ENCODE measurements at places on chromosomes 5 and 9.

- no peak for DNase-seq
Observed at GRCh38 chr9:133916159-133916541, 76.0 kb downstream of the VAV2 start.

- DNase-seq = no peak
Observed at GRCh38 chr5:154071799-154072413, 33.1 kb downstream of the MFAP3 start.

GRCh38 chr5:59618644-59619043, 274.9 kb downstream of the PDE4D start:
- DNase-seq = no peak

- no peak for DNase-seq
Observed at GRCh38 chr9:105154723-105155191, 89.7 kb upstream of the SLC44A1 start.

GRCh38 chr5:176171171-176171760, 67.0 kb upstream of the SIMC1 start:
- DNase-seq = no peak

- DNase-seq = no peak
Observed at GRCh38 chr5:74070766-74071165, 444.8 kb downstream of the ARHGEF28 start.

DNA sequence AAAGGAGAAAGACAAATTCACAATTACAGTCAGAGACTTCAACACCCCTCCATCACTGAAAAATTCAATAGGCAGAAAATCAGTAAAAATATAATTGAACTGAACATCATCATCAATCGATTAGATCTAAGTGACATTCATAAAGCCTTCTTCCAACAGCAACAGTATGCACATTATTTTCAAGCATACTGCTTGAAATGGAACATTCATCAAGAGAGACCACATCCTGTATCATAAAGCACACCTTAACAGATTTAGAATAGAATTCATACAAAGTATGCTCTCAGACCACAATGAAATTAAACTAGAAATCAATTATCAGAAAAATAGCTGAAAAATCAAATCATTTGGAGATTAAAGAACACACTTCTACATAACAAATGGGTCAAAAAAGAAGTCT, 39.1 kb downstream of the ERMP1 start:
- no peak for DNase-seq
